ENCODE measurements at places on chromosomes 7 and 10.

DNA sequence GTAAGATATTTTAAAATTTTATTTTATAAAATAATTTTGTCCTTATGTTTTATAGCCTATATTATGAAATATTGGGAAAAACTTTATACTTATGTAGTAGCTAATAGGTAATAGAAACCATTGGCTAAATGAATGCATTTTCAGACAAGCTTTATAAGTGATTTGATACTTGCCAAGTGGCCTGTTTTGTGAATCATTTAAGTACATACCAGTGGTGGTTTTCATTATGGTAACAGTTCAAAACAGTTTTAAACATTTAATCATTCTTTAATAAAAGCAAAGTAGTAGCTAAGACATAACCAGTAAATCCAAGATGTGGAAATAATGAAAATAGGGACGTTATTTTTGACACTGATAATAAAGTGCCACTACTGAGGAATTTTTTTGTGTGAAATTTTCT lies 182.2 kb downstream of the PHF14 start:
- no peak for DNase-seq

DNA sequence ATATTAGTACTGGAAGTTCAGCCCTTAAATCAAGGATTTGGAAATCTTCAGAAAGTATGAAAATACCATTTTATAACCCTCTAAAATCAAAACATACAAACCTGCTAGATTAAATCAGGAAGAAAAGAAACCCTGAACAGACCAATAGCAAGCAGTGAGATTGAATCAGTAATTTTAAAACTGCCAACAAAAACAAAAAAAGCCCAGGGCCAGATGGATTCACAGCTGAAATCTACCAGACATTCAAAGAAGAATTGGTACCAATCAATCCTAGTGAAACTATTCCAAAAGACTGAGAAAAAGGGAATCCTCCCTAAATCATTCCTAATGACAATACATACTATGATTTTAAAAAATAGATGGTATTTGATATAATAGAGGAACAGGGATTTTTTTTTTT lies 70.1 kb downstream of the MCU start:
- DNase-seq, result no peak

- no peak for DNase-seq
Measured at GRCh38 chr10:26446258-26446657, 8.1 kb downstream of the APBB1IP start.

- DNase-seq, result no peak
Measured at GRCh38 chr7:45702751-45703150, 128.6 kb downstream of the ADCY1 start.

- DNase-seq, result peak; percentile 76
Measured at GRCh38 chr10:6678211-6678803, 98.2 kb upstream of the PRKCQ start.

- no peak for DNase-seq
Measured at GRCh38 chr7:36127075-36127740, 25.8 kb upstream of the EEPD1 start.

DNA sequence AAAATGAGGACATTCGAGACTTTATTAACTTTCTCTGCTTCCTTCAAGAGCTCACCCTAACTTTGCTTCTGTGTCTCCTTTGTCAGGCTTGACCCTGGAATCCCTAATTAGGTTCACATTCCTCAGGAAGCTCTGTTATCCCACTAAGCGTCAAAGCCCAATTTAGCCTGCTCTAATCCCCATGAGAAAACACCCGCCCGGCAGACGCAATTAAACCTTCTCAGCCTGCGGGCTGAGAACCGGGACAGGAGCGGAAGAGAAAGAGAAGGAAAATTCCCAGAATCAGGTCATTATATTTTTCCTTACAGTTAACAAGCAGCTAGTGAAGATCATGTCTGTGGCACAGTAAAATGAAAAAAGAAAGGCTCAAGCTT lies 93.0 kb downstream of the TNS3 start:
- DNase-seq, result no peak

DNA sequence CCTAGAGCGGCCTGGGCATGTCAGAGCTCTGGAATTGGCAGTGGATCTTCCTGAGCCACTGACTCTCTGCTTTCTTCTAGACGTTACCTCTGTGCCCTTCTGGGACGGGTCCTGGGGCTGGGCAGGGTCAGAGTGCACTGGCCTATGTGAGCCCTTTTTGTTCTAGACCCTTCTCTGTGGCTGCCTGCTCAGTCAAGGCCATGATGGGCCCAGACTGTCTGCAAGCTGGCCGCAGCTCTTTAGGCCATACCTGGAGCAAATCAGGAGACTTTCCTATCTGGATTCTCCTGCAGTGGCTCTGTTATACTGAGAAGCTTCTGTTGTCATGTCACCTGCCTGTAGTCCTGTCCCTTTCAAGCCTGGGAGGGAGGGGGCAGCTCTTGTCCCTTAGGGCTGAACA lies 70.1 kb downstream of the ADCY1 start:
- no peak for DNase-seq

DNA sequence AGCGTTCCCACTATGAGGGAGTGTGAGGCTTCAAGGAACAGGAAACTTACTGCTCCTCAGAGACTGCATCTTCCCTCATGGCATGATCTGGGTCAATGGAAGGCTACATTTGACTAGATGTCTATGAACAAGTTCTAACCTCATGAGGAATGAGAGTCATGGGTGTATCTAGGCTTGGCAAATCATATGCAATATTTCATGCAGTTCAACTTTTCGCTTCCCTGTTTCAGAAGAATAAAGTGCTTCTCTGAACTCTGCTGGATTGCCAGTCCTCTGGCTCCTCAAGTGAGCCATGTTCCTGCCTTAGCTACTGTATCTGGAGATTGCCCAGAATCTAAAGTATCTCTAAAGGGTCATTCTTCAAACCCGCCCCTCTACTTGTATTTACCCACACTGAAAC lies 54.3 kb upstream of the SEMA3A start:
- no peak for DNase-seq
